Fibroblast of pulmonary artery (primary cell): ENCODE measurements at places on chromosomes 12 and 14.

DNA sequence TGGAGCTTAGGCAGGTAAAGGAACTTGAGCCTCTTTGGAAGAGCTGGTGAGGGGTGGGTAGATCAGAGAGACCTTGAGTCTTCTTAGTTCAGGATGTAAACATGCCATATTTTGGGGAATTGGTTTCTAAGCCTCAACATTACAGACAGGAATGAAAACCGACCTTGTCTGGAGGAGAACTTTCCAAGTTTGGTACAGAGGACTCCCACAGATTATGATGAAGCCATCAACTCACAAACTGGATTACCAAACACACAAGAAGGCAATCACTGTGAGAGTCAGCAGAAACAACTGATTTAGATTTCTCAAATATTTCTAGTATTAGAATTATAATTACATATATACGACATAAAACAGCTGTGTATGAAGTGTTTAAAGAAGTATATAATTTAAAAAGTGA lies 22.3 kb upstream of the AMN1 start:
- no peak for DNase-seq

DNA sequence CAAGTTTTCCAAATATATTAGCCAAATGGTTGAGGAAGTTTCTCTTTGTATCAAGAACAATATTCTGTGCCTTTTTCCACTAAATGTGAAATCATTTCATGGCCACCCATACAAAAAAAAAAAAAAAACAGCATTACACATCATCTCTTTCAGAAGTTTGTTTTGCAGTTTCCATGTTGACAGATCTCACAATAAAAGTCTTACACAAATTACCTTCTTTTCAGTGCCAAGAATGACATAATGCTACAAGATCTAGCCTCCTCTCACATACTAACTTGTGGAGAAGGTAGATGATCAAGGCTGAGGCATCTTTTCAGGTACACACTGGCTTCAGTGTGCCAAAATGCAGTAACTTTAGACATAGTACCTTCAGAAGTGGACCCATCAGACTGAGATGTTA lies 35.3 kb downstream of the PRKD1 start:
- peak; percentile 56 for DNase-seq

DNA sequence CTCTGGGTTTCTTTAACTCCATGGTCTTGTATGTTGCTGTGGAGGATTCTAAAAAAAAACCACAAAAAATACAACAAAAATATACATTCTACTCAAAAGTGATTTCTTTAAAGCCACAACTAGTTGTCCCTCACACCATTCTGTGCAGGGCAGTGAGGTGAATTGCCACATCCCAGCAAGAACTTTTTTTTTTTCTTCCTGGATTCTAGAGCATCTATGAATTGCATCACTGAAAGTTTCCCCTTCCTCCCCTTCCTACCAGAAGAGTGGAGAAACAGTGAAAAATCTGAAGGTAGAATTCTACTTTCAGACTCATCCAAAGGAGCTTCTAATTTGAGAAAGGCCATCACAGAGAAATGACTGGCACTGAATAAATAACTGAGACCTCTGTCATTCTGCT lies 395.3 kb downstream of the AEBP2 start:
- DNase-seq = peak; percentile 57

- no peak for DNase-seq
These were observed 8.0 kb downstream of the ASCL1 start for GRCh38 chr12:102965281-102966155.

- peak; percentile 96 for DNase-seq
These were observed 318.4 kb downstream of the RAD51B start for GRCh38 chr14:68137704-68138619.

DNA sequence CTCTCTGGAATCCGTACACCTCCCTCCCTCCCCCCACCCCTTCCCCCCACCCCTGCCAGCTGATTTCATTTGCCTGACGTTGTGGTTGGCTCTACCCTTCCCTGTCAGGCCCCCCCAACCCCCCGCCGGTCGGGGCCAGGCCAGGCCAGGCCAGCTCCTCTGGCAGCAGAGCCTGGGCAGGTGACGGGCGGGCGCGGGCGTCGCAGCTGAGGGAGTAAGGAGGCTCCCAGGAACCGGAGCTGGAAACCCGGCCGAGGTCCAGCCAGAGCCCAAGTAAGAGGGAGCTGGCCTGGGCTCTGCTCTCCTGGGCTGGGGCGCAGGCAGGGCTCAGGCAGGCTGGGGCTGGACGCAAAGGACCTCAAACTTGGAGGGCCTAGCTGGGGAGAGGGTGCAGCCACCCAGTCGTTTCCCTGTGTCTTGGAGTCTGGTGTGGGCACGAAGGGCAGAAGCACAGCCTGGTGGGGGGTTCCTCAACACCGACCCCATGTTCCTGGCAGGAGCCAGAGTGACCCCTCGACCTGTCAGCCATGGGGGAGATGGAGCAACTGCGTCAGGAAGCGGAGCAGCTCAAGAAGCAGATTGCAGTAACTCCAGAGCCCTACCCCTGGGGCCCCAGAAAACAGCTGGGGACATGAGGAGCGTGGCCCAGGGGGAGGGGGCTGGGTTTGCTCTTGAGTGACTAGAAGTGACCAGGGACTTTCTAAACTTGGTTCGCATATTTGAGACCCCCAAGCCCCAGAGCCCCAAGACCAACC lies at the start of gene GNB3:
Gene GNB3 (plus strand): TSS at position 165 of the 755 bp plus-strand sequence. CDS start 363 bp downstream, at position 528.
- no peak for DNase-seq
